ENCODE measurements at places on chromosomes 13 and 19. TPM values are rescaled to one million over a fixed set of nuclear protein-coding genes. Genes with fewer than 3 reads are reported as not detected.
A peak's percentile ranks its signal among the peaks of the same experiment; 100 is the strongest.

Gene SYNGR4
- not detected for total RNA-seq

Gene CALR3
- not detected for total RNA-seq

Gene ZNF772
- total RNA-seq: 2.2 TPM

Gene ZNF816
- total RNA-seq: 3.8 TPM

Gene MAP4K1
- 0.21 TPM for total RNA-seq

Gene ALG11
- 38.0 TPM for total RNA-seq

Gene SARS2
- 21.5 TPM for total RNA-seq

Gene CEACAM19
- 2.8 TPM for total RNA-seq

Gene TNNT1
- total RNA-seq: 7.6 TPM

Gene ATP4B
- total RNA-seq: not detected

GRCh38 chr19:48469289-48469881, at the start of gene CYTH2:
Gene CYTH2 (plus strand): TSS chr19:48469369. CDS start chr19:48469508, 139 bp downstream.
- peak within 1 kb of the TSS; percentile 95 for H3K27ac ChIP-seq
- H3K4me1 ChIP-seq: peaks cover 24% of the 10 kb centered on the region
- peak within 1 kb of the TSS; percentile 93 for H3K4me3 ChIP-seq
- H3K27me3 ChIP-seq: peaks cover 3% of the 10 kb centered on the region
- peaks cover 20% of the 10 kb centered on the region for H3K36me3 ChIP-seq

- DNase-seq: no peak
- H3K27me3 ChIP-seq: no peaks in the 10 kb centered on the region
- H3K4me1 ChIP-seq: no peaks in the 10 kb centered on the region
- H3K4me3 ChIP-seq: no peak overlapping the region
- H3K27ac ChIP-seq: no peak overlapping the region
Measured at GRCh38 chr19:8897106-8897505, 64.9 kb downstream of the MBD3L1 start.

GRCh38 chr13:96783511-96783910, 210.8 kb downstream of the OXGR1 start:
- DNase-seq: no peak
- H3K4me3 ChIP-seq: no peak overlapping the region
- H3K36me3 ChIP-seq: no peaks in the 10 kb centered on the region
- H3K4me1 ChIP-seq: no peaks in the 10 kb centered on the region
- H3K27me3 ChIP-seq: no peaks in the 10 kb centered on the region

- no peaks in the 10 kb centered on the region for H3K36me3 ChIP-seq
- peaks cover 14% of the 10 kb centered on the region for H3K4me1 ChIP-seq
- H3K27ac ChIP-seq: no peak overlapping the region
- peaks cover 17% of the 10 kb centered on the region for H3K27me3 ChIP-seq
- H3K4me3 ChIP-seq: no peak overlapping the region
- no peak for DNase-seq
Measured at GRCh38 chr19:33280351-33280921, 21.9 kb downstream of the CEBPA start.

DNA sequence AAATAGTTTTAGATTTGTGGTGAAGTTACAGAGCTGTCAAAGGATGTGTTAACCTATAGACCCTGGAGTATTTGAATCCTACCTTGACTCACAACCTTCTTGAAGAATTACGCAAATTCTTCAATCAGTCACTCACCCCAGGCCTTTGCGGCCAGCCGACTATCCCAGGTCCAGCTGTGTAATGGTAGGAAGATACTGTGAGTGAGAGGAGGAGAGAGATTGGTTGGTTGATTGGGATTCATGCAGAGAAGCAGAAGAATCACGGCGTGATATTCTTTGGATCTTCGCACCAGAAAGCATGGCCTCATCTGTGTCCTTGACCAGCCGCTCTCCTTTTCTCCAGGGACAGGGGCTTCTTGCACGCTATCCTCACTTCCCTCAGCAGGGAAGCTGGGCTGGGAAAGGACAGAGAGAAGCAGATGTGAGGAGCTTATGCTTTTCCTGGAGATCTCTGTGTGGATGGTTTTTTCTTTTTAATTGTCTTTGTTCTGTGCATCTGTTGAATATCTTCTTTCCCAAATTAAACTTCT, 249.1 kb downstream of the GGACT start:
- no peak overlapping the region for H3K4me3 ChIP-seq
- no peak overlapping the region for H3K27ac ChIP-seq
- H3K36me3 ChIP-seq: peaks cover 43% of the 10 kb centered on the region
- no peaks in the 10 kb centered on the region for H3K27me3 ChIP-seq

DNA sequence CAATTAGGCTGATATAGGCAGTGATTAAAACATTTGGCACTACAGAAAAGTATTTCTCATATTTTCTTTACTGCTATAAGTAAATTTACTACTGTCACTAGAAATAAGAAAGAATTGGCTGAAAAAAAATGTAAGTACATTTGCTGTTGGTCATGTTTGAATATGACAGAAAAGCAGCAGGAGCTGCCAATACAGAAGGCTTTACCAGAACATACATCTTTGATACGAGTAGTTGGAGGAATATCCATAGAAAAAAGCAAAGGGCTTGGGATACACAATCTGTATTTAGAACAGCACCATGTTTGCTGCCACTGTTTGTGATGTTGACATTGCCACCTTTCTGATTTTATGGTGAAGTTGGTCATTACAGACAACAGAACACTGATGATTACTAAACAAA, 21.6 kb downstream of the PCDH9 start:
- no peaks in the 10 kb centered on the region for H3K27me3 ChIP-seq
- H3K36me3 ChIP-seq: no peaks in the 10 kb centered on the region
- H3K4me1 ChIP-seq: no peaks in the 10 kb centered on the region
- no peak for DNase-seq

- no peak for DNase-seq
- H3K4me1 ChIP-seq: no peaks in the 10 kb centered on the region
- no peak overlapping the region for H3K27ac ChIP-seq
- peaks cover 12% of the 10 kb centered on the region for H3K27me3 ChIP-seq
- H3K4me3 ChIP-seq: no peak overlapping the region
Measured at GRCh38 chr19:3590991-3591659, 5.8 kb downstream of the GIPC3 start.

DNA sequence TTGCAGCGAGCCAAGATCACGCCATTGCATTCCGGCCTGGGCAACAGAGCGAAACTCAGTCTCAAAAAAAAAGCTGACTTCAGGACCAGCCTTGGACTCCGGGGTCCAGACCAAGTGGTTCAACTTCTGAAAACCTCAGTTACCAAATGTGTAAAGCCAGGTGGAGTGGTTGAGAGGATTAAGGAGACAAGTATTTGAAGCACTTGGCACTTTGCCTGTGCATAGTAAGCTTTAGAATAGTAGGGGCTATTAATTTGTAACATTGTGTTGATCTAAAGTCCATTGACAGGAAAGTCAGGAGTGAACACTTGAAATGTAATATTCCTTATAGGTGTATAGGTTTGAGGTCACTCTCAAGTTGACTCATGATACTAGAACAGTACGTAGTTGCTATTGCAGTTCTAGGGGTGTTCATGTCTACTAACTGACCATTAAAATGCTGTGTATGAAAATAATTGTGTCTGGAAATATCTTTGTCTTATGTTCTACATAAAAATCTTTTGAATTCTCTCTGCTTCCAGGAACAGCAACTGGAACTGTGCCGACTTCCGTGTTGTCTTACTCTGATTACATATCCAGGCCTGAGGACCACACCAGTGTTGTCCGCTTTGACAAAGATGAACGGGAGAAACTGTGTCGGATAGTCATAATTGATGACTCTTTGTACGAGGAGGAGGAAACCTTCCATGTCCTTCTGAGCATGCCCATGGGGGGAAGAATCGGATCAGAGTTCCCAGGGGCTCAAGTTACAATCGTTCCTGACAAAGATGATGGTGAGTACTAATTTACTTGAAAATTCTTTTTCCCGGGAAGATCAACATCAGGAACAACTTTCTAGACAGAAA, 97.4 kb downstream of the FREM2 start:
- H3K27ac ChIP-seq: no peak overlapping the region
- peaks cover 4% of the 10 kb centered on the region for H3K36me3 ChIP-seq
- no peak overlapping the region for H3K4me3 ChIP-seq
- no peak for DNase-seq
- H3K27me3 ChIP-seq: peaks cover 3% of the 10 kb centered on the region
- H3K4me1 ChIP-seq: no peaks in the 10 kb centered on the region

- no peaks in the 10 kb centered on the region for H3K4me1 ChIP-seq
- H3K27me3 ChIP-seq: peaks cover 5% of the 10 kb centered on the region
- H3K27ac ChIP-seq: no peak overlapping the region
- peaks cover 13% of the 10 kb centered on the region for H3K36me3 ChIP-seq
Measured at GRCh38 chr19:58037927-58038687, 4.3 kb downstream of the ZSCAN1 start.

DNA sequence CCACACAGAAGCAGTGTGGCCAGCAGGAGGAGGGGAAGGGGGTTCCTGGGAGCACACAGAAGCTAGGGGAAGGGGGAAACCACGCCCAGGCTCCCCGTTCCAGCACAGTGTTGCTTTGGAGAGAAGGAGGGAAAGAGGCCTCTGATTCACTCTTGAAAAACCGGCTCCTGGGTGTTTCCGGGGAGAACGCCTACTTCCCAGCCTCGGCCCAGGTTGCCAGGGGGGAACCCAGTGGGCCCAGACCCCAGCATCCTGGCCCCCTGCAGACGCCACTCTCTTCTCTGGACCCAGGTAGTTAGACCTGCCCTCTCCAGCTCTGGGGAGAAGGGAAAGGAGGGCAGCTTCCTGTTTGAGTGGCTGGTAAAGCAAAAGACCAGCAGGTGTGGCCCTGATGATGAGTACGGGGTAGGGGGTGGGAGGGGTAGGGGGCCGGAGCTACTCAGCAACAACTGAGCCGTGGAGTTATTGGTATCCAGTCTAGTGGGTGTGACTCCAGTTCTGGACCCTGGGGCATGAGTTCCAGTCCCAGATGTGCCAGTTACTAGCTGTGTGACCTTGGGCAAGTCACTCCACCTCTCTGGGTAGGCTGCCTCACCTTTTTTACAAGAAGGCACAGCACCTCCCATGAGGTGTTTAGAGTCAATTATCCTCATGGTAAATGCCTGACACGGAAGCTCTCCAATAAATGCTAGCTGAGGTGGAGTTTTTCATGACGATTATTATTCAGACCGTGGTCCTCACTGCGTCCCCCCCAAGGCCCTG, 836 bp downstream of the GIPC1 start:
- H3K27ac ChIP-seq: peak overlapping the region; percentile 64
- no peaks in the 10 kb centered on the region for H3K27me3 ChIP-seq
- peaks cover 35% of the 10 kb centered on the region for H3K4me1 ChIP-seq

GRCh38 chr13:21232599-21232998, 56.1 kb downstream of the MRPL57 start:
- DNase-seq: no peak
- peak overlapping the region; percentile 69 for H3K27ac ChIP-seq
- no peaks in the 10 kb centered on the region for H3K36me3 ChIP-seq
- H3K4me1 ChIP-seq: peaks cover 48% of the 10 kb centered on the region
- H3K4me3 ChIP-seq: peak overlapping the region; percentile 74

DNA sequence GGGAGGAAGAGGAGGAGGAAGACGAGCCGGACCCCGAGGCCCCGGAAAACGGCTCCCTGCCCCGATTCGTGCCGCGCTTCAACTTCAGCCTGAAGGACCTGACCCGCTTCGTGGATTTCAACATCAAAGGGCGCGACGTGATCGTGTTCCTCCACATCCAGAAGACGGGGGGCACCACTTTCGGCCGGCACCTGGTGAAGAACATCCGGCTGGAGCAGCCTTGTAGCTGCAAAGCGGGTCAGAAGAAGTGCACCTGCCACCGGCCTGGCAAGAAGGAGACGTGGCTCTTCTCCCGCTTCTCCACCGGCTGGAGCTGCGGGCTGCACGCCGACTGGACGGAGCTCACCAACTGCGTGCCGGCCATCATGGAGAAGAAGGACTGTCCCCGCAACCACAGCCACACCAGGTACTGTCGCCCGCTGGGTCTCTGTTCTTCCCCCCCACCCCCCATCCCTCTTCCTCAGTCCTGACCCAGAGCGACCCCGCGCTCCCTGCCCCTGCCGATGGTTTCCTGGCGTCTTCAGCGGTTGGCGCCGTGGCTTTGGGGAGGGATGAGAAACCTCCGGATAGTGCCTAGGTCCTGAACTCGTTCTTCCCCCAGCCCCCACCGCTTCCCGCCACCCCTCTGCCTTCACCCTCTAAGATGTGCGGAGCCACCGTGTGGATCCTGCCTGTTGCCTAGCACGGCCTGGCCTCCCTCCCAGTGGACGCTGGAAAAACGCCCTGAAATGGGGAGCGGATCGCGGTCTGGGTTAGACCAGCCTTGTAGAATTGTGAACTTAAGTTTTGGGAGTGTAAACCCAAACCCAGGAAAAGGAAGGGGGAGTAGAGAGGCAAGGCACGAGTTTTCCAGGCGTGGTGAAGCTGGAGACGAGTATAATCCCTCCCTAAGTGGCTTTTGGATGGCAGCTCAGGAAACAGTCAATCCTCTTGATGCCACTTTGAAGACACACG, 1.5 kb downstream of the HS6ST3 start:
- no peak overlapping the region for H3K27ac ChIP-seq
- no peaks in the 10 kb centered on the region for H3K36me3 ChIP-seq
- H3K4me1 ChIP-seq: no peaks in the 10 kb centered on the region
- H3K27me3 ChIP-seq: peaks cover 27% of the 10 kb centered on the region

GRCh38 chr19:37635076-37636056, 19.9 kb downstream of the ZFP30 start:
- peaks cover 61% of the 10 kb centered on the region for H3K36me3 ChIP-seq
- H3K4me3 ChIP-seq: no peak overlapping the region
- DNase-seq: no peak
- H3K27ac ChIP-seq: no peak overlapping the region
- H3K4me1 ChIP-seq: no peaks in the 10 kb centered on the region

DNA sequence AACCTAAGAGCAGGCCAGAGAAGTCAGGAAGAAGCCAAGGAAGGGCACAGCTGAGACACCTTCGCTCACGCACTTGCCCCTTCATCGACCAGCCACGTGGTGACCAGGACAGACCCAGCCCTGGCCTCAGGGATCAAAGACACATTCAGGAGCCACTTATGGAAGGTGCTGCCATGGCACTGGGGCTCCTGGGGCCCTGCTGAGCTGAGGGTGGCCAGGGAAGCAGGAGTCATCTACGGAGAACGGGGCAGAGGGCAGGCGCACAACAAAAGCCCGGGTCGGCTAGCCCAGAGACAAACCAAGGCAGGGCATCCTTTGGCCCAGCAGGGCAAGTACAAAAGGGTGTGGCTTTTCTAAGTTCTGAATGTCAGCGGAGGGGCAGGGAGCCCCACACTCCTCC, 2.3 kb downstream of the PLPP2 start:
- DNase-seq: no peak
- peaks cover 2% of the 10 kb centered on the region for H3K4me1 ChIP-seq
- H3K27ac ChIP-seq: no peak overlapping the region
- peaks cover 20% of the 10 kb centered on the region for H3K27me3 ChIP-seq
- no peaks in the 10 kb centered on the region for H3K36me3 ChIP-seq

GRCh38 chr19:31699421-31699820, 350.2 kb upstream of the TSHZ3 start:
- no peaks in the 10 kb centered on the region for H3K36me3 ChIP-seq
- no peaks in the 10 kb centered on the region for H3K4me1 ChIP-seq
- no peak for DNase-seq

- H3K27ac ChIP-seq: no peak overlapping the region
- no peaks in the 10 kb centered on the region for H3K36me3 ChIP-seq
- DNase-seq: no peak
- no peak overlapping the region for H3K4me3 ChIP-seq
- H3K27me3 ChIP-seq: no peaks in the 10 kb centered on the region
Measured at GRCh38 chr13:96141032-96141431, 51.1 kb downstream of the HS6ST3 start.
